ENCODE measurements at places on chromosomes 5 and 9.

DNA sequence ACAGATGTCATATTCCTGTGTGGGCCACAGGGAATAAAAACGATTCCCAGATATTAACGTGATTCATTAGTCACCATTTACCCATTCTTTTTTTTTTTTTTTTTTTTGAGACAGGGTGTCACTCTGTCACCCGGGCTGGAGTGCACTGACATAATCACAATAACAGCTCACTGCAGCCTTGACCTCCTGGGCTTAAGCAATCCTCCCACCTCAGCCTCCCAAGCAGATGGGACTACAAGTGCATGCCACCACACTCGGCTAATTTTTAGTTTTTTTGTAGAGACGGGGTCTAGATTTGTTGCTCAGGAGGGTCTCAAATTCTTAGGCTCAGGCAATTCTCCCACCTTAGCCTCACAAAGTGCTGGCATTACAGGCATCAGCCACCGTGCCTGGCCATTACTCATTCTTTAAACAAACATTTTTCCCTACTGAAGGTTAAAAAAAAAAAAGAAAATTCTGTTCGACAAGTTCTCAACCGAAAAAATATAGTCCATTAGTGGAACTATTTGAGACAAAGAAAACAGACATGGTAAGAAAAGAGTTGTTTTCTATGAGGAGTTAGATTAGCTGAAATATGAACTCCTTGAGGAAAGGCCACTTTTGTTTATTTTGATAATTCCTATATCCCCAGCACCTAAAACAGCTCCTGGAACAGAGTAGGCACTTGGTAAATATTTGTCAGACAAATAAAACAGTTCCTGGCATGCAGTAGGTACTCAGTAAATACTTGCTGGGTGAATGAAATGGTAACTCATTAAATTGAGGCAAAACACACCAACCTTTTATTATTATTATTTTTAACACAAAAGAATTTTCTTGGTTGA lies 32.1 kb upstream of the PDCL start:
- no peak for DNase-seq

DNA sequence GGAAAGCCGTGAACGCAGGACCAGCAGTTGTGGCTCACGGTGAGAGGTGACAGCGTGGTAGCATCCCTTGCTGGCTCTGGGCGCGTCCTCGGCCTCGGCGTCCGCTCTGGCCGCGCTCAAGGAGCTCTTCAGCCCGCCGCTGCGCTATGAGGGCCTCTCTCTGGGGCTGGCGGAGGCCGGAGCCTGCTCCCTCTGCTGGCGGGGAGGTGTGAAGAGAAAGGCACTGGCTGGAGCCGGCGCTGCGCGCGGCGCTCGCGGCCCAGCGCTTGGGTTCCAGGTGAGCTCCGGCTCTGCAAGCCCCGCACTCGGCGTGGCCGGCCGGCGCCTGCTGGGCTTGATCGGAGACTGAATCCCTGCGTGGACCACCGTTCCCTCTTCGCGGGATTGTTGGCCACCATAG lies 705.6 kb downstream of the SEMA5A start:
- DNase-seq, result no peak

- DNase-seq, result no peak
These were observed 61.2 kb downstream of the FYB1 start for GRCh38 chr5:39158127-39158593.

GRCh38 chr5:103411711-103412110 lies 150.9 kb downstream of the NUDT12 start:
- DNase-seq, result no peak

GRCh38 chr5:52771343-52772039 lies 16.2 kb upstream of the ITGA1 start:
- DNase-seq, result no peak

GRCh38 chr5:9499498-9499876 lies 46.4 kb downstream of the SEMA5A start:
- no peak for DNase-seq

GRCh38 chr9:86766912-86767311 lies 180.4 kb downstream of the GAS1 start:
- DNase-seq, result peak; percentile 85

- peak; percentile 95 for DNase-seq
These were observed 454.2 kb upstream of the SGCD start for GRCh38 chr5:155872629-155873220.

DNA sequence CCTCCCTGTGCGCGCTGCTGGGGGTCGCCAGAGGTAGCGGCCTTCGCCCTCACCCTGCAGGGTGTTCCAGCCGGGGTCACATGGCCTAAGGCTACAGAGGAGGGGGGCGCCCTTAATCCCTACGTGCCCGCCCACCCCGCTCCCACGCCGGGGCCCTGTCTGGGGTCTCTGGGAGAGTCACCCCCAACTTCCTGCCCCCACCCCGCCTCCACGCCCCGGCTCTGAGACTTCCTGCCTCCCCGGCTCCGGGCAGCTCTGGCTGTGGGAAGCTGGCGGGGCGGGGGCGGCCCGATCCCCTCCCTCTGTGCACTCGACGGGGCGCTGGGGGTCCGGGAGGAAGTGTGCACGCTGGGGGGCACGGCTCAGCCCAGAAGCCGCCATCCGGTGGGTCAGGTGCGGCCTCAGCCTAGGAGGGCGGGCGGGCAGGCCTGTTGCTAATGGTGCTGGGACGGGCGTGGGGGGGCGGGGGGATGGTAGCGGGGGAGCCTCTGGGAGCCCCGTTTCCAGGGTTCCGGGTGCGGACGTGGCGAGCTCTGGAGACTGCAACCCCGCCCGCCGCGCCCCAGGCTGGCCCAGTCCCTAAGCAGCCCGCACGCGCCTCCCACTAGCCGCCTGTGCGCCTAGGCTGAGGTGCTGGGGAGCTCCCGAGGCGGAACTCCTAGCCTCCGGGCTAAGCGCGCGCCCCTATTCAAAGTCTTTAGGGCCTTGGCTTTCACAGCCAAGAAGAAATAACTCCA lies 61.6 kb downstream of the CXXC5 start:
- peak; percentile 68 for DNase-seq

DNA sequence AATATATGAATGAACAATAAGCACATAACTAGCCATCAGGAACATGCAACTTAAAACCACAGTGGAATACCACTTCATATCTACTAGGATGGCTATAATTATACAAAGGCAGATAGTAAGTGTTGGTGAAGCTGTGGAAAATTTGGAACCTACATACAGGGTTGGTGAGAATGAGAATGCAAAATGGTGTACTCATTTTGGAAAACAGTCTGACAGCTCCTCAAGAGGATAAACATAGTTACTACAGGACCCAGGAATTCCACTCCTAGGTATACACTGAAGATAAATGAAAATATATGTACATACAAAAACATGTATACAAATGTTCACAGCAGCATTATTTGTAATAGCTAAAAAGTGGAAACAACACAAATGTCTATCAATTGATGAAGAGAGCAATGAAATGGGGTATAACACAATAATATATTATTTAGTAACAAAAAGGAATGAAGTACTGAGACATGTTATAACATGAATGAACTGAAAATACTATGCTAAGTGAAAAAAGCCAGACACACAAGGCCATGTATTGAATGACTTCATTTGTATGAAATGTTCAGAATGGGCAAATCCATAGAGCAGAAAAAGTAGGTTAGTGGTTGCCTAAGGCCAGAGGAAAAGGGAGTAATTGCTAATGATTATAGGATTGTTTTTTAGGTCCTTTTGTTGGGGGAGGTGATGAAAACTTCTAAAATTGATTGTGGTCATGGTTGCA lies 31.2 kb upstream of the CDK5RAP2 start:
- DNase-seq, result no peak

DNA sequence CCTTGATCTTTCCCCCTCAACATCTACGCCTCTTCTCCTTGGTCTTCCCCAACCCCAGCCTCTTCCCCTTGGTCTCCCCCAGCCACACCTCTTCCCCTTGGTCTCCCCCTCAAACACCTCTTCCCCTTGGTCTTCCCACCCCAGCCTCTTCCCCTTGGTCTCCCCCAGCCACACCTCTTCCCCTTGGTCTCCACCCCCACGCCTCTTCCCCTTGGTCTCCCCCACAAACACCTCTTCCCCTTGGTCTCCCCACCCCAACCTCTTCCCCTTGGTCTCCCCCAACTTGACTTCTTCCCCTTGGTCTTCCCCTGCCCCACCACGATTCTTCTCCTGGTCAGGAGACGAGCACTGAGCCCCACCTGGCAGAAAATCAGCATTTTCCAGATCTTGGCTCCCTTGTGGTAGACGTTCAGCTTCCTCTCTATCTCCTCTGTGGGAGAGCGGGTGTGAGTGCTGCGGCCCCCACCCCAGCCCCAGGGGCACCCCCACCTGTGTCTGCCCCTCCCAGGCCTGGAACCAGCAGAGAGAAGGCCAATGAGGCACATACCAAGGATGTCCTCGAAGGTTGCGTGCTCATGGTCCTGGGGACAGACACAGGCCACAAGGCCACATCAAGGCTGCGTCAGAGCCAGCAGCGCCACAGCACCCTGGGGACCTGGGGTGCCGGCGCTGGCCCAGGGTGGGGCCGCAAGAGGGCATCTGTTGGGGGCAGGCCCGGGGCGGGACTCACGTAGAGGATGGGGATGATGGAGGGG lies 7.0 kb downstream of the NSMF start:
- DNase-seq, result no peak

GRCh38 chr9:19924080-19924479 lies 135.2 kb upstream of the SLC24A2 start:
- DNase-seq, result no peak

- DNase-seq, result no peak
These were observed 451.7 kb upstream of the DAP start for GRCh38 chr5:11212706-11213105.

- DNase-seq, result no peak
These were observed 7.4 kb upstream of the CARD19 start for GRCh38 chr9:93088656-93089015.

DNA sequence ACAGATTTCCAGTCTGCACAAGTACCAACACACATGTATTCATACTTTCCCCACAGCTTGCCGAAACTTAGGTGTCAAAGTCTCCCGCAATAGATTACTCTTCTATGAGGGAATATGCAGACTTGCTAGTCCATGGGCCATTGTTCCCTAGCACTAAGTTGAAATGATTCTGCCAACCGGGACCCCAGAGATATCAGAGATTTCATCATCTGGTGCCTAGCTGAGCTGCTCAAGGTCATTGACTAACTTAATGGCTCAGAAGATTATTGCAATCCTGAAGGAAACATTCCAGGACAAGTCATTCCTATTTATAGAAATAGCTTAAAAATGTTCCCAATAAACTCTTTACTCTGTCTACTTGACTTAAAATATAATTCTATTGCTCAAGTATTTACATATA lies 202.6 kb downstream of the PIK3R1 start:
- peak; percentile 61 for DNase-seq

GRCh38 chr9:72486594-72486955 lies 34.8 kb upstream of the TMC1 start:
- no peak for DNase-seq

- DNase-seq, result peak; percentile 20
These were observed 30.7 kb upstream of the IL31RA start for GRCh38 chr5:55820488-55820887.

DNA sequence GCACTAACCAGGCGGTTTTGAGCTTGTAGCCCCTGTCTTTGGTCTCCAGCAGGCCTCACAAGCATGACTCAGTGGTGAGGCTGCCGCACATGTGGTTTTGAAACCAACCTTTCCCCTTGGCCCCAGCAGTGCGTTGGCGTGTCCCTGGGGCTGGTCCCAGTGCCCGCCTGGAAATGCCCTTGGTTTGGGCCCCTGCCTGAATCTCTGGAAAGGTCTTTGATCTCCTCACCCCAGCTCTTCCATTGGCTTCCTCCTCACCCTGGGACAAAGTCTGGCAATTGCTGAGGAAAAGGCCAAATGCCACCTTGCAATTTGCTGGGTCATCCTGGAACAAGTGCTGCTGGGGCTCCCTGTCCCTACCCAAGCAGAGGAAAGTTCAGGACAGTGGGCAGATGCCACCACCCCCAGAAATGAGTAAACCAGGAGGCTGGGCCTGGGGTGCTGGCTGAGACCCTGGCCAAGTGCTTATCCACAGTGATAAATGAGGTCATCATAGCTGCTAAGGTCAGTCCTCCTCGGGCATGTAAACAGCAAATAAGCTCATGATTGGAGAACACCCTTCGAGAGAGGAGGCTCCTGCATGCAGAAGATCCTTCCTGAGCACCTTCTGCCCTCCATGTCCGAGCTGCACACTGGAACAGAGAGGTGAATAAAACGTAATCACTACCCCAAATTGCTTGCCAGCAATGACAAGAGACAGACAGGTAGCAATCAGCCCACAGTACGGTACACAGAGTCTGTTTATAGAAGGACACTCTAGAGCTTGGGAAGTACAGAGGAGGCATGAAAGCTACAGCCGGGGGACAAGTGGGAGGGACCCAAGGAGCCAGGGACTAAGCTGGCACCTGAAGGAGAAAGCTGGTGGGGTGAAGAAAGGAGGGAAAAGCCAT lies 98.9 kb upstream of the CPEB4 start:
- DNase-seq, result peak; percentile 49

- peak; percentile 19 for DNase-seq
These were observed 476.0 kb upstream of the CD180 start for GRCh38 chr5:67672636-67673035.

GRCh38 chr5:117103703-117104102 lies 529.1 kb upstream of the SEMA6A start:
- no peak for DNase-seq

- no peak for DNase-seq
These were observed 239.0 kb upstream of the KCNN2 start for GRCh38 chr5:114122852-114123251.

GRCh38 chr9:113532809-113533190 lies 69.3 kb downstream of the RGS3 start:
- DNase-seq, result no peak

- no peak for DNase-seq
These were observed 44.3 kb upstream of the COL5A1 start for GRCh38 chr9:134597041-134597913.

GRCh38 chr9:130266236-130267098 lies 907 bp downstream of the HMCN2 start:
- no peak for DNase-seq

GRCh38 chr5:612498-613424 lies 621 bp downstream of the CEP72 start:
- no peak for DNase-seq

DNA sequence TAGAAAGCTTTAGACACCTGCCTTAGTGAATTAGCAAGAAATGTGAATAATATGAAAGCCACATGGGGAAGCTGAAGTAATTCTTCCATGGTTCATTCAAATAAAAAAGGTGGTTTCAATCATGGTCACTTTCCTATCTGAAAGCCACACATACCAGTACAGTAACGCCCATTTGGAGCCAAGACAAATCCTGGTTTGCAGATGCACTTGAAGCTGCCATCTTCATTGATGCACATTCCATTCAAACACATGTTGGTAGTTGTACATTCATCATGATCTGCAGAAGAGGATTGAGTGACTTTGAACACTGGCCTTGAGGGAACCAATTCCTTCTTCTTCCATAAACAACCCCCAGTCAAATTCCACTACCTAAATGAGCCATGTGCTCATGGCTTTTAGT lies 161.5 kb downstream of the FBN2 start:
- peak; percentile 11 for DNase-seq

GRCh38 chr9:72687331-72687730 lies 165.9 kb downstream of the TMC1 start:
- DNase-seq, result no peak

DNA sequence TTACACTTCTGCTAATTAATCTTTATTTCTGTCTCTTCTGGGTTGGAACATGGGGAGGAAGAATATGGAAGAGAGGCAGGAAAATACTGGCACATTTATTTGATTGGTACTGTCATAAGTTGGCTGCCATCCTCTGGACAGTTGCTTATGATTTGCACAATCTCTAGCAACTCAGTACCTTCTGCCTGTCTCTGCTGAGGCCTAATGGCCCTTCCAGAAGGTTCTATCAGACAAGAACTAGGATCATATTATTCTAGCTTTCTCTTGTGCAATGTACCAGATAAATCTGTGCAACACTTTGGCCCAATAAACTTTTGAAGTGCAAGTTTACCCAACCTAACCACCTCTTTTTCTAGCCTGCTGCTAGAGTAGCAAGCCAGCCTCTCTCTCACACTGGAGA lies 335.0 kb downstream of the ARRDC3 start:
- no peak for DNase-seq

Measured in fibroblast of skin of scalp (primary cell).